ENCODE measurements at places on chromosomes 13 and 19.

GRCh38 chr19:4361152-4362046, 18.0 kb downstream of the MPND start:
- no peak for DNase-seq

- no peak for DNase-seq
Observed at GRCh38 chr13:114042066-114042815, 68.4 kb upstream of the C13orf46 start.

DNA sequence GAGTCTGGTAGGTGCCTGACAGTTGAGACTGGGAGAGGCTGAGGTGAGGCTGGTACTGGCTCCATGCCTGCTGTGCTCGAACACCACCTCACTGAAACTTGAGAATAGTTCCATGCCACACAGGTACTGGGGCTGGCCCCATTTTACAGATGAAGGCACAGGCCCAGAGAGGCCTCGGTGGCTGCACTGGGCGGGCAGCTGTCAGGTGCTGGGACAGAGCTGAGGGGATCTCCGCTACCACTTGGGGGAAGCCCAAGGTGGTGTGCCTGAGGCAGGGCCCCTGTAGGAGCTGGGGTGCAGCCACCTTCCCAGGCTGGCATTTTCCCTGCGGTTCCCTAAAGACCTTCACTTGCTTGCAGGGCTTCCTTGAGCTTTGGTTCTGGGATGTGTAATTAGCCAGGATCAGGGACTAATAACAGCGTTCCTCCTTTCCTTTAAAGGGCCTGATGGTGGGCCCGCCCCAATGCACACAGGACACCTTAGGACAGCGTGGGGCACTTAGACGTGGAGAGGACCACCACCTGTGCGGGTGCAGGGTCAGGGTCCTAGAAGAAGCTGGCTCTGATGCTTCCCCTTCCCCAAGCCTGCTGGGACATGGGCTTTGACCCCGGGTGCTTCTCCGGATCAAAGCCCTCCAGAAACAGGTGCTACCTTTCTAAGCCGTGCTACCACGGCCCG, 23.6 kb downstream of the CAPN12 start:
- no peak for DNase-seq

- no peak for DNase-seq
Observed at GRCh38 chr13:113532156-113532806, 41.8 kb upstream of the DCUN1D2 start.

GRCh38 chr19:46413262-46414031, at the start of gene CCDC8:
Gene CCDC8, minus strand, starts transcription at chr19:46413564. Its CDS starts 754 bp downstream, at chr19:46412810.
- DNase-seq = no peak

GRCh38 chr19:12865746-12866415, 15.4 kb downstream of the DNASE2 start:
- no peak for DNase-seq

DNA sequence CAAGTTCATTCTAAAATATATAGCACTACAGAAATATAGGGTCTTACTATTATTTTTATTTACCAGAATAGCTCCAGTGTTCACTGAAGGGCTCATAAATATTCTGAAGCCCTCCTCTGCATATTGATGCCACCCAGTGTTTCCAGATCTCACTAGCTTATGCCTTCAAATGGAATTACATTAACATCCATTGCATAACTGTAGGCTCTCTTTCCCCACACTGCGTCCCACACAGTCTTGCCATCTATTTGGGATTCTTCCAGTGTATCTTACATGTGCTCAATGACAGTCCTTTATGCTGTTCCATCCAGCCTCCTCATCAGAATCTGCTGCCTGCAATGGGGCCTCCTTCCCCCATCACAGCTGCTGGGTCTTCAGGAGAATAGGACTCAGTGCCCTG, 137.2 kb downstream of the CYSLTR2 start:
- DNase-seq = no peak

GRCh38 chr13:20395061-20395916, 130.4 kb downstream of the CRYL1 start:
- no peak for DNase-seq

- DNase-seq = no peak
Observed at GRCh38 chr13:48006396-48006795, 5.3 kb upstream of the SUCLA2 start.

DNA sequence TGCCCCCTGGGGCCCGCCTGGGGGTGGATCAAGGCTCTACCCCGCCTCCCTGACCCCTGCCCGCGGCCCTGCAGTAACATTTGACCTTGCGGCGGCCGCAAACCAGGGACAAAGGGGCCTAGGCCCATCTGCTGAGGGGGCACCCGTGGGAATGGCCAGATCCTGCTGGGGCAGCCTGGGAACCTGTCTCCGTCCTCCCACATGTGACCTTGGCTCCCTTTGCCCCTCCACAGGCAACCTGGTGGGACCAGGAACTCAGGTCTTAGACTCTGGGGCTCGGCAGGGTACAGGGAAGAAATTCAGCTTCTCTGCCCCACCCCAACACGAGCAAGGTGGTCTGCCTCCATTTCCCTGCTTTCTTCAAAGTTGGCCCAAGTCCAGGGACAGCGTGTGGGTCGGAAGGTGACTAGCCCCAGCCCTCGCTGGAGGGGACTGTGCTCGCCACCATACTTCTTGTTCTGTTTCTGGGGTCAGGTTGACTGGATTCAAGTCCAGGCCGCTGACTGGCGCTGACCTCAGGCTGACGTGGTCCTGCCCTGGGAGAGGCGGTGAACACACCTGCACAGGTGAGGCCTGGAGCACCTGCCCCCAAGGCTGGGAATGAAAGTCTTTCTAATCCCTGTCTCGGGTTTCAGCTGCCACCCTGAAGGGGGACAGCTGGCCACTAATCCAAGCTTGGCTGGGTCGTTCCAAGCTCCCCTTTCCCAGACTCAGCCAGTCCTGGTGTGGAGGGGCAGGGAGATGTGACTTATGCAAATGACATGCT, 2.5 kb upstream of the NR2F6 start:
- no peak for DNase-seq

DNA sequence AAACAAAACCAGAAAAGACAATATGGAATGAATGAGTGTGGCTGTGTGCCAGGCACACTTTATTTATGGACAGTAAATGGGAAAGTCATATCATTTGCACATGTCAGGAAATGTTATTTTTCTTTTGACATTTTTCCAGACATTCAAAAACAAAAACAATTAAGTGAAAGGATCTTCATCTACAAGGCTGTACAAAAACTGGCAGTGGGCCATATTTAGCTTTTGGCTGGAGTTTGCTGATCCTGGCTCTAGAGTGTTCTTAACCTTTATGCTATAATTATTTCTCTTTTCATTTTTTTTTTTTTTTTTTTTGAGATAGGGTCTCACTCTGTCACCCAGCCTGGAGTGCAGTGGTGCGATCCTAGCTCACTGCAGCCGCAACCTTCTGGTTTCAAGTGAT, 6.5 kb upstream of the TNFSF9 start:
- no peak for DNase-seq

GRCh38 chr13:49412749-49413148, 31.1 kb downstream of the CAB39L start:
- no peak for DNase-seq

GRCh38 chr19:36573895-36574720, 1.0 kb upstream of the ZNF529 start:
- DNase-seq = peak; percentile 31

DNA sequence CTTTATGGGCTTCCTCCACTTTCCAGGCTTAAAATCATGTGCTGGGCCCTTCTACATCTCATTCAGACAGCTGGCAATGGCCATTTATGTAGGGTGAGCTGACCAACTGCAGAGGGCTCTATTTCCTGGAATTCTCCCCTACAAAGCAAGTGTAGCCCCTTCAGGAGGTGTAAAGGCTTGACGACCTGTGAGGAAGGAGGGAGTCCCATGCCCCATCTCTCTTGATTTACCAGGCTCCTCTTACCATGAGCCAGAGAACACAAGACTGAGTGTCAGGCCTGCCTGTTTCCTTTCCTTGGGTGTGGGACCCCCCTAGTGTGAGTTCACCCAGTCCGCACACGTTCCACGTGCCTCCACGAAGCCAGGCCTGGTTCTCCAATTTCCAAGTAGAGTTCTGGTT, 16.6 kb downstream of the ZNF536 start:
- no peak for DNase-seq

- no peak for DNase-seq
Observed at GRCh38 chr13:99363949-99364348, 56.8 kb upstream of the GPR183 start.

- no peak for DNase-seq
Observed at GRCh38 chr13:80141123-80141849, 199.6 kb downstream of the SPRY2 start.

- DNase-seq = no peak
Observed at GRCh38 chr13:103078158-103078557, 11.9 kb upstream of the SLC10A2 start.

DNA sequence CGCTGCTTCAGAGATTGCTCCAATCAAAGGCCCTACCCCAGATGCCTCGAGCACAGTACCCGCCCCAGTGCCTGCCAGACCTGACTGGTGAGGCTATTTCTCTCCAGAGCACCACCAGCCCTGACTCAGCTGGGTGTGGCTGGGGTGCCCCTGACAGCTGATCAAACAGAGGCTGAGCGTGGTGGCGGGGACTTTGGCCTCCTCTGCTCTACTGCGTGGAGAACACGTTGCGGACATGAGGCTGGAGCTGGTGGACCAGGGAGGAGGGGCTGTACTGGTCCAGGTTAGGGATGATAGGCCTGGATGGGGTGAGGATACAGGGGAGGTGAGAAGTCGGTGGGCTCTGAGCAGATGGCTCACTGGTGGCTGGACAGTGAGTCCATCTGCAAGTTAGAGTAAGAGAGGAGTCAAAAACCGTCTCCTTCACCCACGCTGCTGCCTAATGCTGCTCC, 3.5 kb upstream of the DOCK6 start:
- peak; percentile 87 for DNase-seq

DNA sequence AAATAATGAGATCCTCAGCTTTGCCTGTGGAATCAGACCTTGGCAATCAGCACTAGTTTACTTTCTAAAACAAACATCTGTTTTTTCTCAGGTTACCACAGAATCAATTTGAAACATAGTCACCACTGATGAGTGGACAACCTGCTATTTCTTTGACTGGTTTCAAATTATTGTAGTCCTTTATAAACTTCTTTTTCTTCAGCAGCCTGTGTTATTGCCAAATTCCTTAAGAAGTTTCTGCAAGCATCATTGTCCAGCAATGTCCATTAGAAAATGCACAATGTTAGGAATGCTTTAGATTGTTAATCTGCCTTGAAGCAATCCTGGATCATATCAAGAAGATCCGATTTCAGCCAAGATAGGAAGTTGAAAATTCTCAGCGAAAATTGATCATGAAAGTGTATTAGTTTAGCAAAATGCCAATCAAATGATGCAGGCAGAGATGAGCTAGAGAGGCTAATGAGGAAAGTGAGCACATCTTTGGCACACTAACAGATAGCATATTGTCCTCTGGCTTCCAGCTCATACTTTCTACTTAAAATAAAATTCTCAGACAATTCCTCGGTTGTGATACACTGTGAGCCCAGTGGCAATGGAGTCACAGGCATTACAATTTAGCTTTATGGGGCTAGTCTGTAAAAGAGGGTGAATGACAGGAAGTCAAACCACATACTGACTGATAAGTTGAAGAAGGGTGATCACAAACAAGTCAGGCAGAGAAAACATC, 270.6 kb downstream of the SLITRK6 start:
- peak; percentile 59 for DNase-seq

GRCh38 chr13:38970380-38971051, 20.1 kb downstream of the STOML3 start:
- no peak for DNase-seq

- DNase-seq = no peak
Observed at GRCh38 chr19:5191091-5191490, 149.5 kb downstream of the PTPRS start.

DNA sequence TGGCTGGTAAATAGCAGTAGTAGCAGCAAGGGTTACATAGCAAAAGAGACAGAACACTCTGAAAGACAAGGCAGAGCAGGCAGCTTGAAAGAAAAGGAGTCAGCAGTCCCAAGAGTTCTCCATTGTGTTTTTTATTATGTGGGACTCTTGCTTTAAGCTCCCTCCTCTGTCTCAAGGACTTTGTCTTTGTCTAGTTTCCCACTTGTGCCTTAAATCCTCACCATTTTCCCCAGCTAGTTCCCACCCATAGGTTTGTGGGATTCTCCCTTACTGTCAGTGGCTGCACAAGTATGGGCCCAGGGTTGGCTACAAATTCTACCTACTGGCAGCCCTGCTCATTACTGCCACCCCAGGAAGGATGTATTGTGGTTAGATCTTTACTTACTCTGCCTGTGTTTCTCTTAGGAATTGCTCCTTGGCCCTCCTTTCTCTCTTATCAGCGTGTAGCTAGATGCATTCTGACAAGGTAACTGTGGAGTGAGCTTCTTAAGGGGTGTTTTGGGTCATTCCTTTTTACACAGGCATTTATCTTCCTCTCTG, 413.4 kb upstream of the PCDH9 start:
- no peak for DNase-seq

- DNase-seq = no peak
Observed at GRCh38 chr13:31209172-31209840, 9.5 kb downstream of the B3GLCT start.

- DNase-seq = no peak
Observed at GRCh38 chr19:294341-294945, 3.2 kb upstream of the PLPP2 start.

DNA sequence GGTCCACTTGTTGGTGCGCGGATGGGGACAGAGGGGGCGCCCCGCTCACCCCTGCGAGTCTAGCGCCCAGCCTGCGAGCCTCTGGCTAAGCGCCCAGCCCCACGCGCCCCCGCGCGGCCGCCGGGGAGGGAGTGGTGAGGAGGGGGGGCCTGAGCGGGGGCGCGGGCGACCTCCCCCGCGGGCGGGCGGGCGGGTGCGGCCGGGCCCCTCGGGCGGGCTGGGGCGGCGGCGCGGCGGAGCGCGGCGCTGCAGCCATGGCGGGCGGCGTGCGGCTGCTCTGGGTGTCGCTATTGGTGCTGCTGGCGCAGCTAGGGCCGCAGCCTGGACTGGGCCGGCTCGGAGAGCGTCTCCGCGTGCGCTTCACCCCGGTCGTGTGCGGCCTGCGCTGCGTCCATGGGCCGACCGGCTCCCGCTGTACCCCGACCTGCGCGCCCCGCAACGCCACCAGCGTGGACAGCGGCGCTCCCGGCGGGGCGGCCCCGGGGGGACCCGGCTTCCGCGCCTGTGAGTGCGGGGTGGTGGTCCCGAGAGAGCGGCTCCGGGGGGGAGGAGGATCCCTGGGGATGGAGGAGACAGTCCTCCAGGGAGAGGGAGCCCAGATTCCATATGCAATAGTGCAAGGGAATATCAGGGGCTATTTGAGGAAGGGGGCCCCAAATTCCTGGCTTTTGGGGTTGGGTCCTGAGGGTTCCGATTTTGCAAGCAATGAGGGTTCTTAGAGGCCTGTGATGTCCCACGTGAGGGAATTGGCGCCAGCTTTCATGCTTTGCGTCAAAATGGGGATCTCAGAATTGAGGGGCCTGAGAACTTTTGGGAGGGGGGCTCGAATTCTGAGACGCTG, at the start of gene LTBP4:
TSS of gene LTBP4 (plus strand) at position 236 of the 841 bp plus-strand sequence. CDS start at position 255, 19 bp downstream.
- no peak for DNase-seq

GRCh38 chr19:40625406-40626120, 24.4 kb downstream of the LTBP4 start:
- no peak for DNase-seq

DNA sequence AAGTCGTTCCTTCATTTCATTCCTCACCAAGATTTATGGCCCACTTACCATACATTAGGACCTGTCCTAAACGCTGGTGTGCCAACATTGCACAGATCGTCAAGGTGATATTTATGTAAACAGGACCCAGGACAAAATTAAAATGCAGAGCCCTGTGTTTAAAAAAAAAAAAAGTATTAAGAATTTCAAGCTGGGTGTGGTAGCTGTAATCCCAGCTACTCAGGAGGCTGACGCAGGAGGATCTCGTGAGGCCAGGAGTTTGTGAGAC, 6.5 kb upstream of the ZNF444 start:
- no peak for DNase-seq
